NCI-H1417 treated with DMSO at 0.1 percent for 48 hours (cell line): ENCODE measurements at places on chromosomes 2 and 18.

DNA sequence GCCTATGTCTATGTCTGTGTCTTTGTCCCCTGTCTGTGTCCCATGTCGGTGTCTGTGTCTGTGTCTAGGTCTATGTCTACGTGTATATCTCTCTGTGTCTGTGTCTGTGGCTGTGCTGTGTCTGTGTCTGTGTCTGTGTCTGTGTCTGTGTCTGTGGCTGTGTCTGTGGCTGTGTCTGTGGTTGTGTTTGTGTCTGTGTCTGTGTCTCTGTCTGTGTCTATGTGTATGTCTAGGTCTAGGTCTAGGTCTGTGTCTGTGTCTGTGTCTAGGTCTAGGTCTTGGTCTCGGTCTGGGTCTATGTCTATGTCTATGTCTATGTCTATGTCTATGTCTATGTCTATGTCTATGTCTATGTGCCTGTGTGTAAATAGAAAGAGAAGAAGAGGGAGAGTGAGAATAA, 11.9 kb downstream of the IL1R2 start:
- no peak for DNase-seq

- no peak for DNase-seq
These were observed 276.8 kb upstream of the POU3F3 start for GRCh38 chr2:104577143-104577542.

DNA sequence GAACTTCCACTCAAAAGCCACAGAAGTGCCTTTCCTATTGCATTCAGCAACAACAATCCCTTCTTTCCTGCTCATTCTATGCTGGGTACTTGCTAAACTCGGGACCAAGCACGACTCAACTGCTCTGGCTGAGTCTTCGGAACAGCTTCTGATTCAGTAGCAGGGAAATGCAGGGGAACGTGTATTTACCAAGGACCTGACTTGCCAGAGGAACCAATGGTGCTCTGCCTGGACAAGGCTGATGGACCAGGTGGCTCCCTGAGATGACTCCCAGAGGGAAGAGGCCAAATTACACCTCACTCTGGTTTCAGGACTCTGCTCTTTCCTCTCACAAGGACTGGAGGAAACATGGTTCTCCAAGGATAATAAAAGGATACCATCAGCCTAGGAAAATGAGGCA, 12.2 kb downstream of the CXCR2 start:
- no peak for DNase-seq

DNA sequence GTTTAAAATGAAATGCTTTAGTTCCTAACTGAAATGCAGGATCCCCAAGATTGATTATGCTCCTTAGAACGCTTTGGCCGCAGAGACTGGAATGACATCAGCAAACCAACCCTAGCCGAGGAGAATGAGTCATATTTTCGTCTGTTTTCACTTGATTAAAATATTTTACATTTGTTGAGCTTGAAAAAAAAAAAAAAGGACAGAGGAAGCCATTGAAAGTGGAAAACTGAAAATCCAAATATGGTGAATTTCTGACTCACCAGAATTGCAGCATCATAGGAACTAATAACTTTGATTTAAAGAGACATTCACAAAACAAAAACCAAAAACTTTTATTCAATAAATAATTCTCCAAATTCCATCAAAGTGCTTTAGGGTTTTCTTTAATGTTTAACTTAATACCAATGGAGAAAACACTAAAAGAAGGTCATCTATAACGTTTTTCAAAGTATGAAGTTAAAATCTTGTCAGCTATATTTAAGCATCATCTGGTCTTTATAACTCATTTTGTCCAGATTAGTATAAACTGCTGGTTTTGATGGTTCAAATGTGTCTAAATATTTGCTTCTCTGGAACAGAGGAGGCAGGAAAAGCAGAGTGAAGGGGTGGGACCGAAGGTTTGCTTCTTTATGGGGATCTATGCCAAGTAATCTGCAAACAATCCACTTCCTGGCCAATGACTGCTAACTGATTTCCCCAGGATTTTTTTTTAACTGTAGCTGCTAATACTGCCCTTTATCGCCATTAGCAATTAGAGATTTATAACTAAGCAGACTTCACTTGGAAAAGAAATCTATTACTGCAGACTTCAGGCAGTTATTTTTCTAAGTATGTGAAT, 30.9 kb upstream of the COL5A2 start:
- DNase-seq: no peak

GRCh38 chr2:118242216-118242615, 153.9 kb downstream of the INSIG2 start:
- no peak for DNase-seq

DNA sequence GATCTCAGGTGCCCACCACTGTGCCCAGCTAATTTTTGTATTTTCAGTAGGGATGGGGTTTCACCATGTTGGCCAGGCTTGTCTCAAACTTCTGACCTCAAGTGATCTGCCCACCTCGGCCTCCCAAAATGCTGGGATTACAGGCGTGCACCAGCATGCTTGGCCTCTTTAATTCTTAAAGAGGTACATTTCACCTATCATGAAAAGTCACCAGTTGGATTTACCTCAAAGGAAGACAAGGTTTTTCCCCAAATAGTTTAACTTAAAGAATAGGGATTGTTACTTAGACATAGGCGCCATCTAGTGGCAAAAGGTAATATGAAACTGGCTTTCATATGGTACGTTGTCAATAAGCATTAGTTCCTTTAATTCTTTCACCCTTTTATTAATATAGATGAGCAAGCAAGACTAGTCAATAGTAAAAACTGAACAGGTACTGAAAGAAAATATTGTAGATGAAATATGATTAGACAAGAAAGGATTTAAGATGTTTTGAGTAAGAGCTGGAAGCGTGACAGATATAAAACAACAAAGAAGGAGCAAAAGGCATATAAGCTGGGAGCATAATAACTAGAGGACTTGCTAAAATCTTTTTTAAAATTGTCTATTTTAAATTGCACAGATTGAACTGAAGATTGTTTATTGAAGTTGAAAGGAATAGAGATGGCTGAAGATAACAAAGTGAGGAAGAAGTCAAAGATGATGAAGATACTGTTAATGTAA, 35.0 kb upstream of the PSMD14 start:
- DNase-seq: no peak

- no peak for DNase-seq
These were observed 2.9 kb downstream of the ALS2 start for GRCh38 chr2:201777869-201778268.
